ENCODE measurements at places on chromosomes 2 and 18.

DNA sequence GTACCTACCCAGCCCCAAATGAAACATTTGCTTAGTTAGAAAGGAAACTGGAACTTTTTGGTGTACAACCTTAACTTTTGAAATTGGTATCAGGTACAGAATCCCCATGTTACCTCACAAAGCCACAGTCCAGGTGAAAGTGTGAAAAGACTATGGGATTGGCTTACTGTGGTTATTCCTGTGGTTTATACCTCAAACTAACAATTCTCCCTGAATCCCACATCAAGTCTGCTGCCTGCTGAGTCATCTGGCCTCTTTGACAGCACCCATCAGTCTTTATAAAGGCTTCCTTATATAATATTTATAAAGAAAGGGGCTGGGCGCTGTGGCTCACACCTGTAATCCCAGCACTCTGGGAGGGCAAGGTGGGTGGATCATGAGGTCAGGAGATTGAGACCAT lies 164.6 kb downstream of the TMEM247 start:
- DNase-seq, result no peak

- no peak for DNase-seq
Observed at GRCh38 chr2:562391-563364, 114.5 kb downstream of the TMEM18 start.

GRCh38 chr2:1681323-1682180 lies 62.8 kb downstream of the PXDN start:
- no peak for DNase-seq

GRCh38 chr2:211798868-211799267 lies 739.7 kb downstream of the ERBB4 start:
- no peak for DNase-seq

DNA sequence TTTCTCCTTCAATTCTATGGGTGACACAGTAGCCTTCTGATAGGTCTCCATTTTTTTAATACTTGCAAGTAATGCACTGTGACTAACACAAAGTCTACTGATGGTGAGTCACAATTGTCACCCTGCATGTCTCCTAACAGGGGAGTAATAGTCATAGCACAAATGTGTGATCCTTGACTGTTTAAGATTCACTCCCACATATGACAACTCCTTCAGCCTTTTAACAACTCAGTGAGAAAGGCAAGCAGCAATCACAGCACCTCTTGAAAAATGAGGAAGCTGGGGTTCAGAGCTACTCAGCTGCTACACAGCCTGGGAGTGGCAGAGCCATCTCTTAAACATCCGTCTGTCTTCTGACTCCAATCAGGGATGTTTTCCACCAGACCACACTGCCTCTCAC lies 63.8 kb downstream of the EHD3 start:
- no peak for DNase-seq

GRCh38 chr2:105961599-105962146 lies 217.0 kb downstream of the NCK2 start:
- no peak for DNase-seq

DNA sequence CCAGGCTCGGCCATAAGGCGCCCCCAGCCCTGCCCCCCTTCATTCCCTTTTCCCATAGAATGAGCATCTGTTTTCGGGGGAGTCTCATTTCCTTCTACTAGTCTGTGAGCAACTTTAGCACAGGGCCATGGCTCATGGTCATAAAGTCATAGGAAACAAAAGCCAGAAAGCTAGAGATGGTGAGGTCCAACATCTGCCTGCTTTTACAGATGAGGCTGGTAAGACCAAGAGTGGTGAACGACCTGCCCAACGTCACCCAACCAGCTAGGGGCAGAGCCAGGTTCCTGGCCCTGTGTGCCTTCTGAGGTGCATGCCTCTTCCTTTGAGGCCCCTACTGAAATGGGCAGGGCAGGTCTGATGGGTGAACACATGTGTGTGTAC lies 212.7 kb downstream of the DYSF start:
- no peak for DNase-seq

DNA sequence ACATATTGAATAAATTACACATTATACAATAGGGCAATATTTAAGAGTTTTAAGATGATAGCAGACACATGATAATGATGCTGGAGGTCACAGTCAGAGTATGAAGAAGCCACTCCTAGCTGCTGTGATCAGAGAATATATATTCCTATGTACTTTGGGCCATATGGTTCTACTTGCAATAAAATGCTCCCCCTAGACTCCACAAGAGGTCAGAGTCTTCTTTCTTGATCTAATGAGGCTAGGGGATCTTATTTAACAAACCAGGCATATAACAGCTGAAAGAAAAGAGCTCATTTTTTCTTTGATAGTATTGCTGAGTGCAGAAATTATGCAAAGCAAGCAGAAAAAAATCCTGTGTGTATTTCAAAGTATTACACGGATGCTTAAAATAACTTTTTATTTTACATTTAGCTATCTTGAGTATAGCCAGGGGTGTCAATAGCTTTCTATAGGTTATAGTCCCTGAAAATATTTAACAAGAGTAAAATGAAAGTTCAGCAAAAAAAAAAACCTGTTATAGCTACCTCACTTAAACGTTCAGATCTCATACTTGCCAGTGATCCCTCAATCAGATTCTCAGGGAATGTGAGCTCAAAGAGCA lies 748.7 kb upstream of the CHAC2 start:
- DNase-seq, result no peak

DNA sequence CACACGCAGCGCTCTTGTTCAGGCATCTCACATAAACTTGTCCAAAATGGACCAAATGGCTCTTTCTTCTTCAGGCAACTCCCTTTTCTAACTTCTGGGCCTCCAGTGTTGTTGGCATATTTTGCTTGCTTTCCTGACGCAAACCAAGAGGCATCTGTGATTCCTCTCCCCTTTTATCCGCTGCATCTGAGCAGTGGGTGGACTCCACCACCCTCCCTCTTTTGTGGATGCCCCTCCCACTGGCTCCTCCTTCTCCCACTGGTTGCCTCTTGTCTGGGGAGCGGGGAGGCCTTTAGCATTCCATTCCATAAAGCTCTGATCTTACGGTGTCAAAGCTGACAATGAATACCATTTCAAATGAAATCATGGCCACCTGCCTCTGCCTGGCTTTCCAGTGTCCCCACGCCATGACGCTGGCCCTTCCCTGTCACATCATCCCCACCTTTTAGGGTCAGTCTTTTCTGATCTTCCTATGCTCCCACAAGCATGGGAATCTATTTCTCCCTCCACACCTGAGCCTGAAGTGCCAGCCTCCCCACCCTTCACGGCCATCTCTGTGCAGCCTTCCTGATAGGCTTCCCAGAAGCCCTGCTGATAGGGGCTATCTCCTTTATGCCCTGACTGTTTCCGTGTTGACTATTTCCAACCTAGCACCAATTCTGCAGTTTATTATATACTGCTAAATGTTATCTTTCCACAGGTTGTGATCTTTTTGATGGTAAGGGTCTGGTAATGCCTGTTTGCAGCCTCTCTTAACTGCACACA lies 51.5 kb downstream of the RPL37A start:
- DNase-seq, result no peak

DNA sequence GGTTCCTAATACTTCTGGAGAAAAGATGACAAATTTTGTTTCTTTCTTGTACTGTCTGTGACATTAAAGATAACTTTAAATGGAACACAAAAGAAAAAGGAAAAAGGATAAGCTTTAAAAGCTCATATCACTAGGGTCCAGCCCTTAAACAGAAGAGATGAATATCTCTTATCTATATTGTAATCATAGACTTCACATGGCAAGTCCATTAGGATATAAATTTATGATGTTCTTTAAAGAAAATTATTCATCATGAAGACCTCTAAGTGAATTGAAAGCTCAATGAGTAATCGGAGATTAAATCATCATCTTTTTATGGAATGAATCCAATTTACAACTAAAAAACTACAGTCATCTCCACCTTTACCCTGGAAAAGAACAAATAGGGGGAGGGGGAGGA lies 111.6 kb upstream of the SATB2 start:
- DNase-seq, result no peak

- no peak for DNase-seq
Observed at GRCh38 chr2:202681688-202682205, 47.0 kb downstream of the FAM117B start.

DNA sequence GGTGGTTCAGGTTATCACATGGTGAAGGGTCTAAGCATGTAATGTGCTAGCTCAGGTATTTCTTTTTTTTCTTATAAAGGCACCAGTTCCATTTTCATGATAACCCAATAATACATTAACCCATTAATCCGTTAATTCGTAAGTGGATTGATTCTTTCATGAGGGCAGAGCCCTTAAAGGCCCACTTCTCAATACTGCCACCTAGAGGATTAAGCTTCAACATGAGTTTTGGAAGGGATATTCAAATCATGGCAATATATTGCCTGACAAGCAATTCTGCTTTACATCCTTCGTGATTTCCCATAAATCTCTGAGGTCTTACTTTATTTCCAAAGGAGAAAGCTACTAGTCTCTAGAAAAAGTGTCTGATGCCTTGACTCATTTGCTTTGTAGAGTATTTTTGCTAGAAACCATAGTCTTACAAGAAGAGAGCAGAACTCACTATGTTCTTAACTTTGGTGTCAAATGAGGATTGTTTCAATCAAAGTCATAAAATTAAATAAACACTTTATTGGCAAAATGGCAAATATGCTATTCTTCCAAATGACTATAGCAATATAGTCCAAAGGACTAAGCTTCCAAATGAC lies 271.3 kb downstream of the KCNS3 start:
- DNase-seq, result no peak

- DNase-seq, result no peak
Observed at GRCh38 chr2:191869781-191870180, 22.9 kb upstream of the CAVIN2 start.

DNA sequence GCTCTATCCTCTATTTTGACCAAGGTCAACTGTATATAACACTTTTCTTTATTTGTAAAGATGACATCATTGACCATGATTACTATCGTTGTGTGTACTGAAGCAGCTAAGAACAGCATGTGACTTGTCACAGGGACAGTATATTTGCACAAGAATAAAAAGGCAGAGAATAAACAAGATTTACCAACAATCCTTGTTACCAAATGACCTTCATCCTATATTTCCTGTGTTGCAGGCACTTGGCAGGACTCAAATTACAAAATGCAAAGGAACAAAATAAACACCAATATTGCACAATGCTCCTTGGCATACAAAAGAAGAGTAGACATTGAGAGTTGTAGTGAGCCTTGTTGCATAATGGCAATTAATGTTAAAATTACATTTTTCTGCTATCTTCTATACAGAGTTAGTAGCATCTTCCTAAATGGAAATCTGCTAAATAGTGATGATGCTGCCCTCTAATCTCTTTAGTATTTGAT lies 61.8 kb downstream of the RFTN2 start:
- DNase-seq, result no peak

GRCh38 chr2:10541081-10541480 lies 93.0 kb upstream of the ODC1 start:
- DNase-seq, result no peak

GRCh38 chr18:7535436-7536205 lies 31.5 kb upstream of the PTPRM start:
- DNase-seq, result no peak

- DNase-seq, result no peak
Observed at GRCh38 chr18:23585897-23586248, 433 bp downstream of the NPC1 start.

GRCh38 chr2:70807102-70807827 lies 13.1 kb downstream of the CLEC4F start:
- DNase-seq, result no peak

- peak; percentile 26 for DNase-seq
Observed at GRCh38 chr2:131154071-131154531, 49.0 kb downstream of the PLEKHB2 start.

GRCh38 chr2:186325827-186326535 lies 160.1 kb upstream of the ZC3H15 start:
- no peak for DNase-seq

GRCh38 chr2:1742681-1743395 lies 1.5 kb downstream of the PXDN start:
- DNase-seq, result no peak

GRCh38 chr18:48842259-48843061 lies 108.3 kb downstream of the SMAD7 start:
- DNase-seq, result peak; percentile 30

DNA sequence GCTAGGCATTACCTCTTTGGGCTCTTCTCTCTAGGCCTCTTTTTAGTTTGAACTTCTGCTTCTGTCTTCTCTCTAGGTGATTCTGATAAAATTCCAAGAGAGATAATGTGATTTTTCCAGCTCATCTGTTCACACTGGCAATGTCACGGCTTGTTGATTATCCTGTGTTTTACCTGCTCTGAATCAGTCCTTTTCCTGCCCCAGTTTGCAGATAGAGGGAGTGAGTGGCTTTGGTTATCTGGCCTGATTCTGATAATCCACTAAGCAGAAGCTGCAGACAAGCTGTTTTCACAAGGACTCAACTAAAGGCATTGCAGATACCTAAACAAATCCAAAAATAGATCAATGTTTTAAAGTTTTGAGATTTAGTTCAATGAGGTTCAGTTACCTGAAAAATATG lies 111.9 kb downstream of the DCC start:
- no peak for DNase-seq

DNA sequence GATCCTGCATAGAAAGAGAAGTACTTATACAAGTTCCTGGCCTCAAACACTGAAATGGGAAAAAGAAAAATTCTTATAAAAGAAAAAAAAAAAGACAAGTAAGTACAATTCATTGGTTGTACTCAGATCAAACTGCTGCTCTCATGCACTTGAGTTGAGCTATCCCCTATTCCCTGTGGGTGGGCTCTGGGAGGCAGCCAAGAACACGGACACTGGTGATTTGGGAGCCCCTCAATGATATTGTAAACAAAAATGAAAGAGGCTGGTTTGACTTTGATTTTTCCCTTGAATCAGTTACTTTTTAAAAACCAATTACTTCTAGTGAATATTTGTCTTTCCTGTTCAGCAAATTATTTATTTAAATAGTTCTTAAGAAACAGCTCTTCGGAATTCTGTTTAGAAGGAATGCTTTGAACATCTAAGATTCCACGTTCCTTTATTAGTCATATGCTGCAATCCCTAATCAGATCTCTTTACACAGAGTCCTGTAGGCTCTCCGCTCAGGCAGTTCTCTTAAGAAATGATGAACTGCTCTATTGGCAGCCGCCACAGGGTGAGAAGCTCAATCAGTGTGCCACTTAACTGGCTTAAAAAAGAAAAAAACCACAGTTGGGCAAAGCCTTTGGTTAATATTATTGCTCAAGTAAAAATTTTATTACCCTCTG lies 225.1 kb downstream of the TMEM182 start:
- no peak for DNase-seq

GRCh38 chr2:234348081-234348480 lies 148.8 kb downstream of the ARL4C start:
- DNase-seq, result no peak

GRCh38 chr18:32318581-32318980 lies 128.7 kb downstream of the MEP1B start:
- DNase-seq, result no peak

DNA sequence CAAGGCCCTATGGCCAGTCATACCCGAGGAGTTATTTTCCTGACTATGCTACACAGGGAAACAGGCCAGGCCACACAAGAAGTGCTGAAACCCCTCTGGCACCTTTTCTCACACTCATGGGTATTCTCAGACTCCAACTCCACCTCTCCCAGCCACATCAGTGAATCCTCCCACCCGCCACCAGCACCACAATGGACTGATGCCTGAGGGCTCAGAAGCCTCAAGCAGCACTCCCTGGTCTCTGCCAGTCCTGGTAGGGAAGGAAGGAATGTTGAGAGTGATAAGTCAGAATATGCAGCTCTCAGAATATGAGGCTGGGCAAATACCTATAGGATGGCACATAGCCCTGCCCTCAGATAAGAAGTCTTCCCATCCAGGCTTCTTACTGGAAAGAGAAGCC lies 391.1 kb downstream of the ALK start:
- no peak for DNase-seq
